Substantia nigra (tissue), 51 donors: ENCODE measurements at places on chromosomes 1 and 21.
A peak's percentile ranks its signal among the peaks of the same experiment; 100 is the strongest.

- no peak for DNase-seq
These were observed 16.9 kb upstream of the SMIM12 start for GRCh38 chr1:34876406-34876805.

GRCh38 chr1:169465281-169465680, 20.5 kb downstream of the SLC19A2 start:
- DNase-seq: no peak

- DNase-seq: no peak
These were observed 460.1 kb upstream of the RUNX1 start for GRCh38 chr21:35509001-35509704.

GRCh38 chr1:225514671-225515081, 86.8 kb upstream of the LBR start:
- DNase-seq: no peak

DNA sequence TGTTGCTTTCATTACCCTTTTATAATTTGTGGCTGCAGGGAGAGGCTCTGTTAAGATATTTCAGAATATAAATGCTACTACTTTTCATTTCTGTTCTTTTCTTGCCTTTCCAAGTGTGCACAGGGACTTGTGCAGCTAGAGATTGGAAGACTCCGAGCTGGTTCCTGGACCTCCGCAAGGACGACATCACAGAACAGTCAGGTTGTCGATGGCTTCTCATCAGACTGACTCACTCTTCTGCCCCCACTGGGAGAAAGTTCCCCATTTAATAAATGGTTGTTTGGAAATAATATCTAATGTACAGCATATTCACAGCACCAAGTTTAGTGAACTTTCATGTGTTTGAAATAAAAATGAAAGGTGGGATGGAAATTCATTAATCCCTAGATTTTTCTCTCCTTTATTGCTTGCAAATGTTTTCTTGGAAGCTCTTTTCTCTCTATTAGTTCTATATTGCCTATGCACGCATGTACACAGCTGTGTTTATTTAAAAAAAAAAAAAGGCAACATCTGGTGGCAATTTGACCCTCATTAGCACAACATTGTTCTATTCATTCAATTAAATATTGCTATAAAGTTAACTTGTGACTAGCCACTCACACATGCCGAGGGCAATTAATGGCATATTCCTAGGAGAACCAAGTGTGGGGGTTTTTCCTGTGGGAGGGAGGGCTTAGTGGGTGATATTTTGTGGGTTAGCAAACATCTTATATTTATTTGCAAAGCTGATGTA, 77.5 kb upstream of the L1TD1 start:
- DNase-seq: no peak

- DNase-seq: no peak
These were observed 643 bp upstream of the MOV10 start for GRCh38 chr1:112673592-112674439.

DNA sequence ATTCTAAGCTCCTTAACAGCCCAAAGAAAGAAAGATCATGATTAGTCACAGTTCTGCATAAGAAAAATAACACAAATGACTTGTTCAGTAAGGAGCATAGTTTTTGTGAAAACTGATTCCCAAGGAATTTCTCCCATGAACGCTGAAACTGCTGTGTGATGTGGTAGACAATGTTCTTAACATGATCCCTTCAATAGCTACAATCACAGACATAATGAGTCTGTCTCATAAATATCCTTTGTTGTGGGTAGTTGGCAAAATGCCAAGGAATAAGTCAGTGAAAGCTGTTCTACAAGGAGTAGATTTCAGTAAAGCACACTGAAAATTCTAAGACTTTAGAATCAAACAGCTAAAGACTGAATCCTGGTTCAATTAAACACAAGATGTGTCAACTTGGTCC, 404.8 kb downstream of the HLX start:
- DNase-seq: no peak

GRCh38 chr1:14894811-14895560, 258.6 kb upstream of the TMEM51 start:
- DNase-seq: no peak

GRCh38 chr21:45640888-45641479, 2.5 kb upstream of the PCBP3 start:
- DNase-seq: no peak

DNA sequence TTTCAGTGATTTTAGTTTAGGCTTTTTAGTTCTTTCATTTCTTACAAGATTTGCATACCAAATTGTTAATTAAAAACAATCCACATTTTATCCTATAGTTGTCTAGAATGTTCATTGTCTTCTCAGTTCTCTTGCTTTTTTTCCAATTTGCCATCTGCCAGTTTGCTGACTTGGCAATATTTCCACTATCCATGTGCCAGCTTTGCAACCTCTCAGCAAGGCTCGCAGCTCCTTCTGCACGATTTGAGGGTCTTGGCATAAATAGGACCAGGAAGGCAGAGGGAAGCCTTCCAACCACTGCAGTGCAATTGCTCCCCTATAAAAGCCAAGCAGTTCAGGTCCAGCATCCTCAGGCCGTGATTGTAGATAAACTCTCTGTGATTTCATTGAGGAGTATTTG, 306.8 kb upstream of the FMN2 start:
- DNase-seq: no peak

GRCh38 chr1:87362834-87363426, 34.2 kb downstream of the LMO4 start:
- no peak for DNase-seq

DNA sequence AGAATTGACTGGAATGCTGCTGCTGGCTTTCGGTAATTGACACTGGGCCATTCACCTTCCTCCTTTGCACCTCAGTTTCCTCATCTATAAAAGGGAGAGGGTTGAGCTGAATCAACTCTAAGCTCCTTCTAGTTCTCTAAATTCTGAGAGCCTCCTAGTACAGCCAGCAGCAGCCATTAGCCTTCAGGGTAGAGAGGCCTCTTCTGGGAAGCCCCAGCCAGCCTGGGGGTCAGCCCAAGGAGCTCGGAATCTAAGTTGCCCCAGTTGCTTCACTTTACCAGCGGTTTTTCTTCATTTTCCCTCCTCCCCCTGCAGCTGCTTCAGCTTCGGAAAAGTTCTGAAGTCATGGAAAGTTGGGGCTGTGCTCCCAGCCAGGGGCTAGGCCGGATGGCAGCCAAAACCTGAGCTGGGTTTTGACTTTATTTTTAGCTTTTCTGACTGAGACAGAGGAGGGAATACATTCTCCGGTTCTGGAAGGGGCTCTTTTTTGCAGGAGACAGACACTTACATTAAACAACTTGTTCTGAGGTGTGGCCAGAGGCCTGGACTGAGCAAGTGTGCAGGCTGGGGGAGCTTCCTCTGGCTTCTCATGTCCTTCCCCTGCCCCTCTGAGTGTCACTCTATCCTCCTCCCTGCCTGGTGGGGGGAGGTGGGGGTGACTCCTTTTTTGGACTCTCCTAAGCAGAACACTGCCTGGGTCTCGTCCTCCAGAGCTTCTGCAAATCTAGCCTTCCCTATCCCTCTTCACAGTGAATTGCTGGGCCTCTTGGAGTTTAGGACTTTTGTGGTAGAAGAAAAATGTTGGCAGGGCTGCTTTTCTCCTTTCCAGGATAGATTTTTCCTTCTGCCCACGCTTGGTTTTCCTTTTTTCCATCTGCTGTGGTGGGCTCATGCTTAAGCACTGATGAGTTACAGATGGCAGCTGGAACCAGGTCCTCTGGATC, 14.4 kb downstream of the LMNA start:
- DNase-seq: no peak

GRCh38 chr1:17119076-17119772, at the start of gene PADI2:
TSS of gene PADI2 (minus strand) at chr1:17119451. CDS start at chr1:17119371, 80 bp downstream.
- peak; percentile 78 for DNase-seq

DNA sequence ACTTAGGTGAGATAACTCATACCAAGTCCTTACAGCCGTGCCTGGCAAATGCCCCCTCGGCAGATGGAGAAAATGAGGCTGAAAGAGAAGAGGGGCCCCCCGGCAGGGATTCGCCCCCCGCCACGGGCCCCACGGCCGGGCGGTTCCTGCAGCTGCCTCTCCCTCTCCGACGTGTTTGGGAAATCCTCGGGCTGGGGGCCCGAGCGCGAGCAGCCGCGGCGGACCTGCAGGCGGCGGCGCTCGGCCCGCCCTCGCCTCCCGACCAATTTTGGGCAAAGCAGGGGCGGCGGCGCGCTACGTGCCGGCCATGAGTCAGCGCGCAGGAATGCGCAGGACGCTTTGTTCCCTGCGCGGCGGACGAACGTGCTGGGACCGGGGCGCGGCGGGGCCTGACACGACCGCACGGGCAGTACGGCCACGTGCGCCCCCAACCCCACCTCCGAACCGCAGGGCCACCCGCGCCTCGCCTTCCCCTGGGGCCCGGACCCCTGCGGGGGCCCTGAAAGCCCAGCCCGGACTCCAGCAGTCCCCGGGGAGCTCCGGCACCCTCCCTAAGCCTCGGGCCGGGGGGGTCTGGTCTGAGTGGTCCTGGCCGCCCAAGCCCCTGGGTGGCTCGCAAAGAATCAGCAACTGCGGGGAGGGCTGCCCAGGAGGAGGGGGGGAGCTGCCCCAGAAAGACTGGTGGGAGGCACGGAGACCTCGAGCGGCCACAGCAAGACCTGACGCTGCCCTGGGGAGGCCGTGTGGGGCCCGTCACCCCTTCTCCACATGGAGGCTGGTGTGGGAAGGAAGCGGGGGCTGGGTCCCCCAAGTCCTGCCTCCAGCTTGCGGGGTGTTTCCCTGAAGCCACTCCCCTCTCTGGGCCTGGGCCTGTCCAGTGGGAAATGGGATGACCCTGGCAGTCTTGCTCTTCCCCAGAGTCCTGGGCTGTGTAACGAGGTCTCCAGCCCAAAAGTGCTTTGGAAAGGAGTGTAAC, 11.9 kb upstream of the EDN2 start:
- DNase-seq: no peak

DNA sequence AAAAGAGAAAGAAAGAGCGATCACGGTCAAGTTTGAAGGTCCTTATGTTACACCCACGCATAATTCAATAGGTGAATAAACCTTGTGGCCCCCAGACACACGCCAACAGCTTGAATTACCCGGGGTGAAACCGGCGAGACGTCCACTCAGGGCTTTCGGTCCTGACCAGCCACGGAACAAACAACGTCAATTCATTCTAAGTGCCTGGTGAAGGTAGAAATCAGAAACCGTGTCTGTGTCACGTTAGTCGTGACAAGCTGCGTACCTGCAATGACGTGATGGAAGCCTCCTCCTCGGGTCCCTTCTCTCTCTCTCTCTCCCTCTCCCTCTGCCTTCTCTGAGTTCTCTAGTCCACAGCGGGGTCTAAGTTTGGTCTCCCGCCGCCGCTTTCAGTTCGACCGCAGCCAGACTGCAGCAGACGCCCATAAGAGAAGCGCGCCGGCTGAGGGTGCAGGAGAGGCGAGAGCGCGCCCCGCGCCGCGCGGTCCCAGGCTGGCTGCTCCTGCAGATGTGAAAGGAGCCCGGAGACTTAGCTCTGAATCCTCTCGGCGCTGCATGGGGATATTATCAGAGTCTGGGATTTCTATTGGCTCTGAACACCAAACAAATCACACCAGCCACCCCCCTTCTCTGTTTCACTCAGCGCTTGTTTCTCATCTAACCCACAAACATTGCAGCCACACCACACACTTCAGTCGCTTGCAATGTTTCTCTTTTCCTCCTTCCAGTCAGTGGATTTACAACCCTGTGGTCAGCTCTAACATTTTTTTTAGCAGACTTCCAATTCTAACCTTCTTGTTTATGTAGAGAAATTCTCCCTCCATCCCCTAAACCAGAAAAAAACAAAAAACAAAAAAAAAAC, at the start of gene GREM2:
Gene GREM2, minus strand, starts transcription at position 537 of the 862 bp plus-strand sequence. CDS start 118,680 bp downstream, outside the sequence.
- DNase-seq: peak; percentile 2

GRCh38 chr1:202162418-202163280, 2.2 kb upstream of the PTPN7 start:
- DNase-seq: no peak

GRCh38 chr1:20421441-20421840, 64.6 kb downstream of the CAMK2N1 start:
- no peak for DNase-seq

DNA sequence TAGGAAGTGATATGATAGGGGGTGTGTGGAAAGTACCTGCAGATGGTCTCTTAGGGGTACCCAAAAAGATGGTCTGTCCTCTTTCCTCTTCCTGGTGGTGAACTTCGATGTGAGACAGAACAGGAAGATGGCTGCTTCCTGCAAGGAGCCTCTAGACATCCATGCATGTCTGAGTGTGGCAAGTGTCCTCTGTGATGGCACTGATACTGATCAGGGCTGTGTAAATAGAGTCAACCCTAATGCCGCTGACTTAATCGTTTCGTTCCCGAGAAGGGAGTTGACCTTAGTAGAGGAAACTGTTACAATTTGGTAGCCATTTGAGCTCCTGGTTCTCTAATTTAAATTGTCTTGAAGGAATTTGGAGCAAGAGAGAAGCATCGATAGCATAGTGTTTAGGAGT, 168.6 kb downstream of the VPS13D start:
- DNase-seq: no peak

GRCh38 chr1:240888039-240888786, 276.3 kb upstream of the GREM2 start:
- no peak for DNase-seq

DNA sequence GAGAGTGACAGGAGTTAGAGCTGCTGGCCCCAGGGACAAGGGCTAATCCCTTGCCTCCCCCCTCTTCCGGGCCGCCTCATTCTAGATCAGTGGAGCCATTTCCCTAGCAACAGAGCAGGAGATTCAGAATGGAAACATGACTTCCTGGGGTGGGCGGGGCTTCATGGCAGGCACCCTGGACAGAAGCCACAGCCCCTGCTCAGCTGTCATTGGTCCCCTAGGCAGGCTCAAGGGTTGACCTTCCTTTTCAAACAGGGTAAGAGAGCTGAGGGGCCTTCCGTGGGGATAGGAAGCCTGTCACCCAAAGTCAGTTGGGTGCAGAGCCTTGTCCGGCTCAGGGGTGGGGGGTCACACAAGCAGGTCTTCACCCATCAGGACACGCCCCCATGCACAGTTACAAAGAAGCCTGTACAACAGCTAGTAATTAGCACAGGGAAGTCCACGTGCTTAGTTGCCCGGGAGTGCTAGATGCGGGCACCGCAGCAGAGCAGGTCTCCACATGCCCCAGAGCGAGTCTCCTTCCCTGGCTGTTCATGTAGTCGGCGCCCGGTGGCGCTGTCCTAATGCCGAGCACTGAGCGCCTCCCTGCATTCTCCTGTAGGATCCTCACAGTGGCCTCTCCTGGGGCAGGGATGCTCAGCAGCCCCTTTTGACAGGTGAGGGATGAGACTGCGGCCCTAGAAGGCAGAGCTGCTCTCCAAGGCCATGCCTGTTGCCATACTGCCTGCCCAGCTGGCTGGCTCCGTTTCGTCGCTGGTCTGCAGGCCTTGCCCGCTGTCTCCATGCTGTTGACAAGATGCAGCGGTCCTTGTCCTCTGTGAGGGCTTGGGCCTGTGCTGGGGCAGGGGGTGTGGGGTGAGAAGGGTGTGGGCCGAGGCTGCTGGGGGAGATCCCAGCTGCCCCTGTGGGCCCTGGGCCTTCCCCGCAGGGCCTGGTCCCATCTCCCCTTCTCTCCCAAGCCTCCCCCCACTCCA, 5.1 kb downstream of the TMEM201 start:
- DNase-seq: no peak

GRCh38 chr1:216531263-216532239, 108.3 kb upstream of the USH2A start:
- DNase-seq: no peak
